Fibroblast of skin of scalp (primary cell): ENCODE measurements at places on chromosomes 11 and 22.

GRCh38 chr11:112878033-112878601 is 83.1 kb upstream of the NCAM1 start:
- no peak for DNase-seq

DNA sequence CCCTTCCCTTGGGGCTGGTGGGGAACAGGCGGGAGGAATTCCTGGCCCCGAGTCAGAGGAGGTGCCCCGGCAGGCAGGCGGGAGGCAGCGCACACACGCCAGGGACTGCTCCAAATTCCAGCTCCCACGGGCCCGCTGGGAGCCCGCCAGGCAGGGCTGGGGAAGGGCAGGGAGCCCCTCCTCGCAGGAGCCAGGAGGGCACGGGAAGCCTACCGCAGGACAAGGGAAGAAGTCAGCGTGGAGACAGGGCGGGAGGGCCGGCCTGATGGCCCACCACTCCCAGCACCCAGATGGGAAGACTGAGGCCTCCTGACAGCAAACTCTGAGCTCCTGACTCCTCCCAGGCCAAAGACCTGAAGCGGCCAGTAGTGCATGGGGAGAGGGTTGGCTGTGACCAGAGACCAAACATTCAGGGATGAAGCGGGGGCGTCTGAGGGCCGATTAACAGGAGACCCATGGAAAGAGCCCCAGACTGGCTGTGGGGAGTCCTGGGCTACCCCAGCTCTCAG is 22.4 kb downstream of the RPL3 start:
- DNase-seq: peak; percentile 84

- no peak for DNase-seq
Measured at GRCh38 chr22:47174096-47174495, 411.6 kb downstream of the TBC1D22A start.

GRCh38 chr22:31585161-31585859 is 76.7 kb downstream of the PISD start:
- DNase-seq: peak; percentile 35

DNA sequence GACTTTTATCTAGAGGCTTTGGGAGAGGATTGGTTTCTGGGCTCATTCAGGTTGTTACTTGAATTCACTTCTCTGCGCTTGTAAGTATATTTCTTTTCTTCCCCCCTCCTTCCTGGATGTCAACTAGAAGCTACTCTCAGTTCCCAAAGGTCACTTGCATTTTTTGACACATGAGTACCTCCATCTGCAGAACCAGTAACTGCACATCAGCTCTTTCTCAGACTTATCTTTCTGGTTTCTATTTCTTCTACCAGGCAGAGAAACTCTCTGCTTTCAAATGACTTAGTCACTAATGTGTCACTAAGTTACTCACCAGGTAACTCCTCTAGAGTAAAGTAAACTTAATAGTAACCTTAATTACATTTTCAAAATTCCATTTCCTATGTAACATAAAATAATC is 773.0 kb upstream of the LUZP2 start:
- DNase-seq: no peak
